Memory B cell (primary cell): ENCODE measurements at places on chromosomes 12 and 14.

DNA sequence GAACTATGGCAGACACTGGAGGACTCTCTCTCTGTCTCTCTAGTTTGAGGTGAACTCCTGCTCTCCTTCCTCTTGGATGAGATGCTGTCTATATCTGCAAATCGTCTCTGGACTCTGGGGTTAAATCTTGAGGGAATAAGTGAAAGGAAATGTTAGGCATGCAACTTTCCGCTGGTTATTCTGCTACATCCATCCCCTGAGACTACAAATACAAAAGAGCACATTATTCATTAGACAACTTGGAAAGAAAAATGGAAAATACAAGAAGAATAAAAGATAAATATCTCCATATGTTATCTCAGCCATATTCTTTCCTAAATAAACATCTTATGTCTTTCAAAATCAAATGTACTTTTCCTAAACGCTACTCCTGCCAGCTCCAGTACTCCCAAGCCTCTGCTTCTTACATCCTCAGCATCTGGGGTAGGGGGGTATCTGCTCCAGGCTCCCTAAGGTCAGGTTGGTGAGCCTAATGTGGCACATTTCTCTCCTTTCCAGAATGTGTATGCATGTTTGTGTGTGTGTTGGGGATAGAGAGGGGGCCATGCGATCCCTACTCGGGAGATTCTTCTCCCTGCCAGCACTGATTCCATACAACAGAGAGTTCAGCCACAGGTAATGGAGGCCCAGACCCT, 102.9 kb upstream of the FSCB start:
- no peak for DNase-seq

GRCh38 chr14:49206828-49207227, 379.4 kb downstream of the RPS29 start:
- DNase-seq, result no peak

DNA sequence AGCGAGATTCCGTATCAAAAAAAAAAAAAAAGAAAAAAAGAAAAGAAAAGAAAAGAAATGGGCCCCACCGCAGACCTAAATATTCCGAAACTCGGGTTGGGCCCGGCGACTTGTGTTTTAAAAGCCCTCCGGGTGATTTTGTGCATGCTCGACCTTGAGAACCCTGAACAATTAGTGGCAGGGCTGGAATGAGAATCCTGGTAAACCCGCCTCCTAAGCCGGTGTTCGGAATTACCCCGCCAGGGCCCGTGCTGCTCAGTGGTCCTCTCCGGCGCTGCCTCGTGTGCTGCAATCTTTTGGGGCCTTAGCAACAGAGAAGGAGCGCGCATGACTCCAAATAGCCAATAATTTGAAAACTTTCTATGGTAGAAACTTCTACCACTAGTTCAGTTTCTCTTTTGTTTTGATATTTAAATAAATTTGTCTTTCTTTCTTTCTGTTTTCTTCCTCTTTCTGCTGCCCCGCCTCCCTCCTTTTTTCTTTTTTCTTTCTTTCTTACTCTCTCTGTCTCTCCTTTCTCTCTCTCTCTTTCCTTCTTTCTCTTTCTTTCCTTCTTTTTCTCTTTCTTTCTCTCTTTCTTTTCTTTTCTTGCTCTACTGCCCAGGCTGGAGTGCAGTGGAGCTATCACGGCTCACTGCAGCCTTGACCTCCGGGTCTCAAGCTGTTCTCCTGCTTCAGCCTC, 1.5 kb upstream of the GALNT6 start:
- peak; percentile 43 for DNase-seq

GRCh38 chr12:72622556-72622955, 350.4 kb downstream of the TRHDE start:
- no peak for DNase-seq

- DNase-seq, result no peak
Measured at GRCh38 chr12:114069507-114069906, 103.4 kb upstream of the RBM19 start.

DNA sequence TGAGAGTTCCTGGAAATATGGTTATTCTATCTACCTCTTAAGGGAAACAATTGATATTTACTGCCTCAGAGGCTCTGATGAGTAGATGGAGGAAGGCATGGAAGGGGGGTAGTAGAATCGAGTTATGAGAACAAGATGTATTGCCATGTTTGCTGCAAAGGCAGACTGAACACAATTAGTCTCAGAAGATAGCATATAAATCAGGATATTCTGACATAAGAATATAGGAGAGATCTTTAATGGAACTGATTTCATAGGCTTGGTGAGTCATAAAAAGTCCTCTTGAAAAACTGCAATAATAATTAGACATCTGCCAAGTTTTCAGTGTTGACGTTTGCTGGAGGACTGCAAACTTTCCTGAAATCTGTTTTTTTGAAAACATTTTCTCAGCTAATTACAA, 636.1 kb downstream of the TMTC2 start:
- no peak for DNase-seq

DNA sequence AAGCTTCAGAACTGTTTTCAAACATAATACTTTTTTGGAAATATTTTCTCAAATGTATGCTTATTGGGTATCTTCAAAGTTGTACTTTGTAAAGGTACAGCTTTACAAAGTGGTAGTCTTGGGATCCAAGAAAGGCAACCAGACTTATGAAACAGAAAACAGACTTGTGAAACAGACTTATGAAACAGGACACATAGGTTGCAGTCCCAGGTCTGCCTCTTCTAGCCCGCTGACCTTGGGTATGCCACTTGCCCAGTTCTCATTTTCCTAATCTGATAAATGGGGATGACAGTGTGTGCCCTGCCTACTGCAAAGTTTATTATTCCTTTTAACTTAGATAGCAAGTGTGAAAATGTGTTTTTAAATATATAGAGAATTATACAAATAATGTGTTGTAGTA, 114.3 kb downstream of the KICS2 start:
- no peak for DNase-seq

- DNase-seq, result peak; percentile 73
Measured at GRCh38 chr12:8544295-8544694, 3.6 kb upstream of the CLEC4E start.

GRCh38 chr12:83145325-83145840, 458.7 kb downstream of the TMTC2 start:
- DNase-seq, result no peak

DNA sequence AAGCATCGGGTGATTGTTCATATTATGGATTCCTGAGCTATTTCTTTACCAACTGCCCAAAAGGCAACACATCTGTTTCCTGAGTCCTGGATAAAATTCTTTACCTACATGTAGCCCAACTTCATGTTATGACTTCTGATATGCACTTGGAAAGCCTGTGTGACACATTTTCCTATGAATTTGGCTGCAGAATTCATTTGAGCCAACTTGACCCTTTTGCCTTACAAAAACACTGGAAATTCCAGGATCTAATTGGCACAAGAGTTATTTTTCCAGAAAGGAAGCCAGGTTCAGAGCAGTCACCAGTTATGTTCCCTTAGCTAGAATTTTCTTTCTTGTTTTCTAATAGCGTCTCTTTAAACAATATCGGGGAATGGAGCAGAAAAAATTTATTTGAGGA, 202.5 kb upstream of the LRIG3 start:
- no peak for DNase-seq

DNA sequence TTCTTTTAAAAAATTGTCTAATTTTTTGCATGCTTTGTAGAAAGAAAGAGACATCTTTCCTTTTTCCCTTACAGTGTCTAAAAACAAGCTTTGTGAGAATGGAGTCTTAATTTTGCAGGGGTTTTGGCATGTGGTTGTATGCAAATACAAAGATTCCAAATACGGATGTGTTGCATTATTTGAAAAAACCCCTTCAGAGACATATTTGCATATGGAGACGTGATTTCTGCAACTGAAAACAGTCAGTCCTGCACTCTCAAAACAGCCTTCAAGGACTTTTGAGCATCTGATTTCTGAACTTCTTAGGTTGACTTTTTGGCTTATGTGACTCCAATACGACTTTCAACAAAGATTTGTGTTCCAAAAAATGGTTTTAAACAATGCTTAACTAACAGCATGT, 7.8 kb downstream of the IRAK3 start:
- no peak for DNase-seq

- DNase-seq, result no peak
Measured at GRCh38 chr12:25687226-25687625, 134.1 kb upstream of the LMNTD1 start.

GRCh38 chr12:94297096-94297699, 148.8 kb downstream of the PLXNC1 start:
- peak; percentile 10 for DNase-seq
